Activated effector memory CD4-positive, alpha-beta T cell treated with Interleukin-2 at 50 U/mL for 16 hours (primary cell): ENCODE measurements at places on chromosomes 2 and 18.
A peak's percentile ranks its signal among the peaks of the same experiment; 100 is the strongest.

GRCh38 chr2:236120141-236120601, 48.0 kb downstream of the GBX2 start:
- DNase-seq, result no peak

GRCh38 chr2:222459983-222460382, 35.6 kb downstream of the SGPP2 start:
- no peak for DNase-seq

GRCh38 chr2:100195942-100196341, 53.6 kb upstream of the AFF3 start:
- DNase-seq, result no peak

DNA sequence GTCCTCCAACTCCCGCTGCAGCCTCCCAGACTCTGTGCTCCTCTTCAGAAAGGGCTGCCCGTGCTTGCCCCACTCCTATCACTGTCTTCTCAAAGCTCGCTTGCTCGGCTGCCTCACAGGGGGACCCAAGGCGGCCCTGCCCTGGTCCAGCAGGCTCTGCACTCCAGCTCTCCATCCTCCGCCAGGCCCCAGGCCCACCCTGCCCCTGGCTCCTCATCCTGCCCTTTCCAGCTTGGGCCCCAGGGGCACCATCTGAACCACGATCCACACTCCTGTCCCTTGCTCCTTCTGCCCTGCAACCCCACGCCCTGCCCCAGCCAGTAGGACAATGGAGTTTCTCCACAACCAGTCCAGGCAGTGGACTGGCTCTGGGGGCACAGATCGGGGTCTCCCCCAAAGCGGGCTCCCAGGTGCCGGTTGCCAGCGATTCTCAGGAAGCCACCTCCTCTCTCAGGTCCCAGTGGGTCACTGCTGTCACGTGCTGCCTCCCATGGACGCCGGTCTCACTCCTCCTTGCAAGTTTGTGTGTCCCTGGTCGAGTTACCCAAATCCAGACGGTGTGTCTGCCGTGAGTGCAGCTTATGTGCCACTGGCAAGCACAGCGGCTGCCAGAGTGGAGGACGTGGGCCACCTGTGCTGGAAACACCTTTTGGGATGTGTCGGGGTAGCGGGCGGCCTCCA, 238.5 kb downstream of the HDAC4 start:
- no peak for DNase-seq

DNA sequence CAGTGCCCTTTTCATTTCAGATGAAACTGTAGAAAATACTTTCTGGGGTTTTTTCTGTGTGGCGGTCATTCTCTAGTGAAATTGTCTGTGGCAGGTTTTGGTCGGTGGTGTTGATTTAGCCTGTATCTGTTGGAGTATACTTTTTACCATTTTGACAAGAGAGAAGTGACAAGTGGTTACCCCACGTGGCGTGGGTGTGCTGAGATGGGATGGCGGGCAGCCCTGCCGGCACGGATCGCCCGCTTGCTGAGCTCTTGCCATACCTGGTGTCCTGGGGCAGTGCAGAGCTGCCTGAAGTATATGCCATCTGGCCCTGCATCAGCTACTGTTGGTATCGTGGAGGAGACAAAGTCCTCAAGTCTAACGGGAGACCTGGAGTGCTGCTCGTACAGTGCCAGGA, 64.1 kb downstream of the MRPS9 start:
- DNase-seq, result no peak

GRCh38 chr18:677145-677544, 19.7 kb downstream of the TYMS start:
- no peak for DNase-seq

GRCh38 chr2:43185146-43185545, 41.3 kb downstream of the ZFP36L2 start:
- DNase-seq, result no peak

DNA sequence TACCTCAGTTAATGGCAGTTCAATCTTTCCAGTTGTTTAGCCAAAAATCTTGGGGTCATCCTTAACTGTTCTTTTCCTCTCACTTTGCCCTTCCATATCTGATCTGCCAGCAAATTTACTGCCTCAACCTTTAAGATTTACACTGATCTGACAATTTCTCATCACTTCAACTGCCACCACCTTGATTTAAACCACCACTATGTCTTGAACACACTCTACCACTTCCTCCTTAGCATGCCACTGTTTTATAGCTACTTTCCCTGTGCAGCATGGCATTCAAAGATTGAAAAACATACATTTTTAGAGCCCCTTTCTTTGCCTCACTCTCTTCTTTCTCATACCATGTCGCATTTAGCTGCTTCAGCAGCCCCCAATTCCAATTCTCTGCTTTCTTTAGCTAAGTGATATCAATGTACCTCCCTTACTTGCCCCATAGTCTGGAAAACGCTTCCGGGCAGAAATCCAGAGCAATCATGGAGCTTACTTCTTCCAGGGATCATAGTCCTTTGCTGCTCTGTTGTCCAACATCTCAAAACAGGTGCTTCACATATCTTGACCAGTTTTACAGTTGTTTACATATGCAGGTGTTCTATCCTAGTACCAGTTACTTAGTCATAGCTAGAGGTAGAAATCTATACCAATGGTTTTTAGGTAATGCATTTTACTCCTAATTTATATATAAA, 10.9 kb downstream of the PGAP1 start:
- no peak for DNase-seq

- DNase-seq, result no peak
These were observed 130.1 kb upstream of the SP5 start for GRCh38 chr2:170585067-170585466.

DNA sequence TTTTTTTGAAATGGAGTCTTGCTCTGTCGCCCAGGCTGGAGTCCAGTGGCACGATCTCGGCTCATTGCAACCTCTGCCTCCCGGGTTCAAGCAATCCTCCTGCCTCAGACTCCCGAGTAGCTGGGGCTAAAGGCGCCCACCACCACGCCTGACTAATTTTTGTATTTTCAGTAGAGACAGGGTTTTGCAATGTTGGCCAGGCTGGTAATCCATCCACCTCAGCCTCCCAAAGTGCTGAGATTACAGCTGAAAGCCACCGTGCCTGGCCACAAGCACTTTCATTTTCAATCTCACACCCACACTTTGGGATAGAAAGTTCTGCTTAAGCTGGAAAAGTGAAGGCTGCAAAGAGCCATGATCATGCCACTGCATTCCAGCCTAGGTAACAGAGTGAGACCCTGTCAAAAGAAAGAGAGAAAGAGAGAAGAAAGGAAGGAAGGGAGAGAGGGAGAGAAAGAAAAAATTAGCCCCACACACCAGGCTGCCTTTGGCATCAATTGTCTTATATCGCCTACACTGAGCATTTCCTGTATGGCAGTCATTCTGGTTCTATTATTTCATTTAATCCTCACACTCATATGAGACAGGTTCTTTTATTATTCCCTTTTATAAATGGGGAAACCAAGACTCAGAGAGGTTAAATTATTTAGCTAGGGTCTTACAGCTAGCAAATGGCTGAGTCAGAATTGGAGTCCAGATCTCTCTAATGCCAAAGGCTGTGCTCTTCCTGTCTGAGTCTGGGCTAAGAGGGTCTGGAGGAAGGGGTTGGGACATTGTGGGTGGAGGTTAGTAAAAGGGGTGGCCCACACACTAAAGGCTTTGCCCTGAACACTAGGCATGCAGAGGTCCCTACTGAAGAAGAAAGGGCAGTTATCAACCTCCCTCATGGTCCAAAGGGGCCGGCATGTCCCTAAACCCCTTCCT, 37.9 kb upstream of the PKDCC start:
- no peak for DNase-seq

DNA sequence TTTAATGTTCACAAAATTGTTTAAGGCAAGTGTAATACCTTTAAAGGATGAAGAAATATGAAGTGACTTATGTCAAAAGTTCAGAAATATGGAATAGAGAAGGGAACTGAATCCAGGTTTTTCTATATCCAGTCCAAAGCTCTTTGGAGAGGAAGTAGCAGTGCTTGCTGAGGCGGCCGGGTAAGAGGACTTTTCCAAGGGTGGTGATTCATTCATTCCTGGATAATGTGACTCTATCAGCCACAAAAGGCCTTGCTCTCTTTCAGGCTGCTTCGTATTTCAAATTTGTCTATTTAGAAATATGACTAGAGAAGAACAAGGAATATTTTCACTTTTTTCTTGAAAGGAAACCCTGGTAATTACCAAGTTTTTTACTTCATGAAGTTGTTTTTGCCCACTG, 830.1 kb upstream of the ZEB2 start:
- no peak for DNase-seq

DNA sequence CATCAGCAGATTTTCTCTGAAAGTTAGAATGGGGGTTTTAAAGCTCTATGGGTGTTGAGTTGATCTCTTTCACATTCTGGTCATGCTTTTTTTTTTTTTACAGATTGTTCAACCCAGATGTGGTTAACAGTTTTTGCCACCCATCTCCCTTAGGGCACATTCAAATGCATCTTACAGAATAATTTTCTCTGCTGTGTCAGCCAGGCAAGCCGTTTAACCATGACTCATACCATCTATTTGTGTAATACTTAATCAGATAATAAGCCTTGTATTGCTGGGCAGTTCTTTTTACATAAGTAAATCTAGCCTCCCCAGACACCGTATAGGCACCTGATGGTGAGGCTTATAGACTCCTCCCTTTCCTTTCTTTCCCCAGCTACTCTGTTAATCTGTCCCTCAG, 62.0 kb downstream of the TGIF1 start:
- DNase-seq, result no peak

DNA sequence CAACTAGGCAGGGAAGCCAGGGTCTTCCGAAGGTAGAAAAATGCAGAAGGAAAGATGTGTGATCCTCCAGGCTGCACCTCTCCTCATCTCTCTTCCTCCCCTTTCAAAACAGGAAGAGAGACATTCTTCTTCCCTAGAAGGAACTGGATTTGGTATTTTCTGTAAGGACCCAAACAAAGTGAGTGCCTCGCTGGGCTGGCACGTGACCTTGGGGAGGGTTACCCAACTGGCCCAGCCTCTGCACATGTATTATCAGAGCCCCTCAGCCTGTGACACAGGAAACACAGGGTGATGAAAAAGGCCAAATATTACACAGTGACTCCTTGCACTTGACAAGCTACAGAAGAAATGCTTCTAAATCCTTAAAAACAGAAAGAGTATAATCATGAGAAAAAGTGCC, 2.3 kb downstream of the HJURP start:
- DNase-seq, result no peak

DNA sequence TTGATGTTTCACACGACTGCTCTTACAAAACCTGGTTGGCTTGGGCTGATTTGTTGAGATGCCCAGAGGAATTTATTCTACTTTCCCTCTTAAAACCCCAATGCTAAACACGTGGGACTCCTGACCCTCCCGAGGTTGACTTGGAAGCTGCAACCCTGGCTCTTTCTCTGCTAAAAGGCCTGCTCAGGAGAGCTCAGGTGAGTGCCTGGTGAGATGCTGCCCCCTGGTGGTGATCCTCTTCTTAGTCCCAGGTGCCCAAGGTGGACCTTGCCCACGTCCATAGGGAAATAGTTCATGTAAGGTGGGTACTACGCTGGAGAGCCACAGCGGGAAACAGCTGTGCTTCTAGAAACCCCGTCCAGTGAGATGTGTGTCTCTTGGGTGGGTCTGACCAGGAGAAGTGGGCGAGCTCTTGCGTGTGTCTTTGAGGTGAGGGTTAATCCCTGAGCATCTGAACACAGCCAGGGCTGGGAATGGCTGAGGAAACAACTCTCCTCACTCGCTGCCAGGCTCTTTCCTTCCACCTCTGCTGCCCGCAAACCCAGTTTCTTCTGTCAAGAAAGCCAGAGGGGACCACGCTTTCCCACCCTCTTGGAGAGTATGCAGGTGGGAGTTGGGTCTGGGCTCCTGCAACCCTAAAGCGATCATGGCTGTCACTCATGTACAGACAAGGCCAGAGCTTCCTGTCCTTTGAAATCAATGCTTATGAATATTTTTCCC, 25.5 kb upstream of the PXDN start:
- DNase-seq, result no peak

- DNase-seq, result no peak
These were observed 28.4 kb upstream of the ME2 start for GRCh38 chr18:50850307-50851065.

DNA sequence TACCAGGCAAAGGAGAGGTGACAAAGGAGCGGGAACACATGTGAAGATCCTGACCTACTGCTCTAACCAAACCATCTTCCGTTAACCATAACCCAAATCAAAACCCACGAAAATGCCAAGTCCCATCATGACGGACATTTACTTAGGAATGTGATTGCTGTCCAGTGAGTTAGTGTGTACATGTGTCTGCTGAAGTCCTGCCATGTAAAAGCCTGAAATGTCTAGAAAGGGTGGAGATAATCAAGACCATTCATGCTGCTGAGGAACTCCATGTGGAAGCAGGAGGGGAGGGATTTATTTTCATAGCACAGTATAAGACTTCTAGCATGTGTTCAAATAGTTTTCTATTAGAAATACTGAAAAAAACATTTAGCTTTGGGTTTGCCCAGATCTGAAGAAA, 137.0 kb upstream of the BOD1L2 start:
- no peak for DNase-seq

DNA sequence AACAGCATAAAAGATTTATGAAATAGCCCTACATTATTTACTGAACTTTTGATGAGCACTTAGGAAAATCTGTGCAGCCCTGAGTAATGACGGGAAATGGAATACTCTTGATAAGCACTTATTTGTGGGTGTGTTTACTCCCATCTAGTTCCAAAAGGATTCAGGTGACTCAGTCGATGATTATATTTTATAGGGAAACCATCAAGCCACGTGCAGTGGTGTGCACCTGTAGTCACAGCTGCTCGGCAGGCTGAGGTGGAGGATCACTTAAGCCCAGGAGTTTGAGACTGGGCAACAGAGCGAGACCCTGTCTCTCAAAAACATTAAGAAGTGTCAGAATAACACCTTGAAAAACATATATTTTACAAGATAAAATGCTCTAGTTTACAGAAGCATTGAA, 91.9 kb downstream of the CABYR start:
- no peak for DNase-seq

- DNase-seq, result no peak
These were observed 242.6 kb downstream of the SLC4A3 start for GRCh38 chr2:219870041-219870440.

DNA sequence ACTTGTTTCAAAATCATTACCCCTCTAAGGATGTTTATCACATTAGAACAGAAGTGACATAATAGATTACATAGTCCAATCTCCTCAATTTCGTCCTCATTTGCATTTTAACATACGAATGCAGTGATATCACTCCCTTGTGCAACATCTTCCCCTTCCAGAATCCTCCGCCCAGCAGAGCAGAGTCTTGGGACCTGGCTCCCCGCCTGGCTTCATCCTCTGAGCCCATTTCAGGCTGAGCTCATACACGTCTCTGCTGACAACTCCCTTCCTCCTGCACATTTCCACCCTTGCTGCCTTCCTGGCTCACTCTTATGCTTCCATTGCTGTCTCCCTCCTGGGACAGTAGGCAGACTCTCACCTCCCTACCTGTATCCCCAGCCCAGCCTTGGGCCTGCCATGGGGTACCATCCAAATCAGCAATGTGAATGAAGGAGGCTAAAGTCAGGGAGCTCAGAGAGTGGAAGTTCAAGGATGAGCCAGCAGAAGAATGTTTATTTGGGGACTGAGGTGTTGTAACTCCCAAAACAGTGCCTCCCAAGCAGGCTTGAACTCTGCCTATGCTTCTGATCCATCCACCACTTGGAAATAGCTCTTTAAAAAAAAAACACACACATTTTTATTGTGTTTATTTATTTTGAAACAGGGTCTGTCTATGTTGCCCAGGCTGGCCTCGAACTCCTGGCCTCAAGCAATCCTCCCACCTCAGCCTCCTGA, 165.2 kb downstream of the TMEM200C start:
- DNase-seq, result no peak

GRCh38 chr2:157307021-157307420, 18.6 kb downstream of the ERMN start:
- DNase-seq, result no peak

GRCh38 chr2:203869223-203870042, 1.9 kb downstream of the CTLA4 start:
- DNase-seq, result peak; percentile 44
